ENCODE measurements at places on chromosomes 6 and 20.

GRCh38 chr6:11413728-11414127, 123.8 kb upstream of the TMEM170B start:
- DNase-seq: no peak

DNA sequence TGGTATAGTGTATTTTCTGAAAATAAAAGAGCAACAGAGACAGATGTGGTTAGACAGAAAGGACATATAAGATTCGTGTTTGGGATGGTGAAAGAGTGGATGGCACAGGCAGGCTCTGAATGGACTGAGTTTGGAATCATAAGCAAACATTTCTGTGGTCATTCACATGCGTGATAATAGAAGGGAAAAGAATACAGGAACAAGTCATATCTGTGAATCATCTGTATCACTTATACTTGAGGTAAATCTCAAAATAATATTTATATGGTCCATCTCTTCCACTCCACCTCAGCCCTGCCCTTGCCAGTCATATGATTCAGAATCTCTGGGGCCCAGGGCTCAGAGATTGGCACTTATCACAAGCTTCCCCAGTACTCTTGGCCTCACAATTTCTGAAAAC, 535.1 kb downstream of the BCKDHB start:
- no peak for DNase-seq

DNA sequence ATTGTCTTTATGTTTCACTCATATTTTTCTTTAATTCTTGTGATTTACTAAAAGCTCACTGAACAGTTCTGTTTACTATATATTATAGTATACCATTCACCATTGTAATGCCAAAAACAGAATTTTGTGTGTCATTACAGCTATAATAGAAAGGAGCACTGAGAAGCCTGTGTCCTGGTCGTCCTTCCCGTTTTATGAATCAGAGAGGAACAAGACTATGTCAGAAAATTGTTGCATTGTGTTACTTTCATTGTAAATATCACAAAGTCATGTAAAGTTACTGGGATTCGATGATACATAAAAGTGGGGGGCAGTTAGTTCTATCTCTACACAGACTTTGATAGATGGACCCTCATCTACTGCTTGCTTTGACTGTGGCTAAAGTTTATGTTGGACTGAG, 145.1 kb downstream of the QKI start:
- DNase-seq: no peak

DNA sequence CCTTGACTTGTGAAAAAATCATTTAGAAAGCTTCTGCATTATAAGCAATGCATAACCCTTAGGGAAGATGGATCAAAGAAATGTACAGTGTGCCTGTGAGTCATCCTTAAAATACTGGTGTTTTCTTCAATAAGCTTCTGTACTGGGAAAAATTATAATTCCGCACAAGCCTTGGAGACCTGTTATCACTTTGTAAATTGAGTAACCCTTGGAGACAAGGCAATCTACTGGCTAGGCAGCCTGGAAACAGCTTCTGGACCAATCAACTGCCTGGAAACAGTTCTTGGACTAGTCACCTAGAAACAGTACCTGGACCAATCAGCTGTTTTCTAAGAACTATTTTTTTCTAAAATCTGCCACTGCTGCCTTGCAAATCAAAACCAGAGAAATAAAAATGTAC, 25.8 kb upstream of the RNGTT start:
- no peak for DNase-seq

GRCh38 chr20:10921491-10922010, 247.8 kb upstream of the JAG1 start:
- no peak for DNase-seq

GRCh38 chr6:42045538-42046460, 4.5 kb upstream of the TAF8 start:
- no peak for DNase-seq

Measured in WERI-Rb-1 (cell line).